ENCODE measurements at places on chromosomes 2 and 18.

DNA sequence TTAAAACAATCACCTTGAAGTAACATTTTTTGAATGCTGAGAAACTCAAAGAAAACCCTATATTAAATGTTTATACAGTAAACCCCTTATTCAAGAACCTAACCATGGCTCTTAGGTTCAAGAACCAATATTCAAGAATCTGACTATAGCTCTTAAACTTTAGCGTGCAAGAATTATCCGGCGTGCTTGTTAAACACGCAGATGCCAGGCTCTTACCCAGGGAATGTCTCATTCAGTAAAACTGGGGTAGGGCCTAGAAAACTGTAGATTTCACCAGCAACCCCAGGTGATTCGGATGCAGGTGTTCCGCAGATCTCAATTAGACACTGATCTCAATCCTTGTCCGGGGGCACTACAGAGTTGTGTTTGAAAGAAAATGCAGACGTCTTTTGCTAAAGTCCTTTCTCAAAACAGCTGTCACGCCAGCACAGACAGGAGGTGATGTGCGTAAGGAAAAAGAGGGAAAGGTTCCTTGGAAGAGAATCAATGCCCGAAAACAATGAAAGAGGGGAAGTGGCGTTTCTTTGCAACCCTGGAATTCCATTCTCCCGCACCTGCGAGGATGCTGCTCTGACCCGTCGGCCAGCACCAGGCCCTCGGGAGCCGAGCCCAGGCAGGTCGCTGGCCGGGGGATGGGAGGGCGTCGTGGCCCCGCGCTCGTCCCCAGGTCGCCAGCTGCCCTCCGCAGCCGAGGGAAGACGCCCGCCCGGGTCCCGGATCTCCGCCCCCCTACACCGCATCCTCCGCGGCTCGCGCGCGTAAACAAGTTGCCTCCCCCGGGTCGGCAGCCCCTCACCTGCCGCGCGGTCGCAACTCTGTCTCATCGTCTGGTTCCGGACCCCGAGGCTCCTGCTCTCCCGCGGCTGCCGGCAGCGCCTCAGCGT is 851 bp downstream of the EIF2AK3 start:
- DNase-seq: peak; percentile 54

GRCh38 chr2:167134381-167135072 is 246.2 kb downstream of the XIRP2 start:
- no peak for DNase-seq

DNA sequence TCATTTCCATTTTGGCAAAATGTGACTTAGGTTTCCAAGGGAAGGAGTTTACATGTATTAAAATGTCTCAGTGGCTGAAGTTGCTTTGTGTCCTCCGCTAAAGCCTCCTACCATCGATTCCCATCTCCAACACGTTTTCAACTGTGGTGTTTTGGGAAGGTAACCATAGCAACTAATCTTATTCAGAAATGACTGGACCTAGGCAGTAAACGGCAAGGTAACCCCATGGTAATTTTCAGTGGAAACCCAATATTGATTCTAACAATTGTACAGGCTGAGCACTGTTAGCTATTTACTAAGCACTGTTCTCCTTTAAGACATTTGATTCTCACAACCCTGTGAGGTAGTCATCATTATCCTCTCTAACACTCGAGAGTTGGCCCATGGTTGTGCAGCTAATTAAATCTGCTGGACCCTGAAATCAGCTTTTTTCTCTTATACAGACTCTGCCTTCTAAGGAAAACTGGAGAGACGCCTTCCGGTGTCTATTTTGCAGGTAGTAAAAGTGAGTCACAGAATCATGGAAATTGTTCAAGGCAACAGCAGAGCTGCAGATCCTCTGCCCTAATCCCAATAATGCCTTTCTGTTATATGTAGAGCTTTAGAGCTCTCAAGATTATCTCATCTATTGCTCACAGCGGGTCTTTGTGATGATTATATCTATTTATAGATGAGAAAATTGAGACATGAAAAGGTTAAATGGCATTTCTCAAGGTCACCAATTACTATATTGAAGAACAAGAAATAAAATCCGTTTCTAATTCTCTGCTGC is 36.2 kb downstream of the FASTKD2 start:
- DNase-seq: no peak

DNA sequence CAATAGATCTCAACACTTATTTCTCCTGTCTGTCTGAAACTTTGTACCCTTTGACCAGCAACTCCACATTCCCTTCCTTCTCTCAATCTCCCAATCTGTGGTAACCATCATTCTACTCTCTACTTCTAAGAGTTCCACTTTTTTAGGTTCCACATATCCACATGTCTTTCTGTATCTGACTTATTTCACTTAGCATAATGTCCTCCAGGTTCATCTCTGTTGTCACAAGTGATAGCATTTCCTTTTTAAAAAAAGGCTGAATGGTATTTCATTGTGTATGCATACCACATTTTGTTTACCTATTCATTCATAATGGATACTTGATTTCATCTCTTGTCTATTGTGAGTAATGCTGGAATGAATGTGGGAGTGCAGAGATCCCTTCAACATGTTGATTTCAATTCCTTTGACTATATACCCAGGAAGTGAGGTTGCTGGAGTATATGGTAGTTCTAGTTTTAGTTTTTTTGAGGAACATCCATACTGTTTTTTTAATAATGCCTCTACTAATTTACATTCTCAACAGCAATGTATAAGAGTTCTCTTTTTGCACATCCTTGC is 18.8 kb upstream of the MMADHC start:
- no peak for DNase-seq

DNA sequence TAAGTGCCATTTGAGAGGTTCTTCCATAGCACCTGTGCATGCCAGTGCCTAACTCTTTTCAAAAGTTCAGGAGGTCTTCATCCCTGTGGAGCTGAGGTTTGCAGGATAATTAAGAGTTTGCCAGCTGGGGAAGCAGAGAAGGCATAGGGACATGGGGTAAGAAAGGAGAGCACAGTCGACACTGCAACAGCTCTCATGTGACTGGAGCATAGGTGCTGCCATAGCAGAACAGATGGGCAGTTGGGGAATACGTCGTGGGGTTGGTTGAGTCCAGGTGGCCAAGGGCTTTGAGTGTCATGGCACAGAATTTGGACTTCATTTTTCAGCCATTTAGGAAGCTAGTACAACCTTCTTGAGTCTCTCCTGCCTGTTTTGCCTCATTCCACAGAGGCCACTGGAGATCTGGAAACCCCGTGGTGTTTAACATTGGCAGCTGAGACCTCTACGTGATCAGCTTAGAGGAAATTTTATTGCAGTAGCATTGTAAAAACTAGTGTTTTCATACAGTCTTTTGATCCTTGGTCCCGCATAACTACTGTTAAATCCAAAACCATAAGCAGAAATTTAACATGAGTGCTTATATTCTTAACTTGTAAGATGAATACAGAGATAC is 65.1 kb downstream of the CRIM1 start:
- DNase-seq: no peak

DNA sequence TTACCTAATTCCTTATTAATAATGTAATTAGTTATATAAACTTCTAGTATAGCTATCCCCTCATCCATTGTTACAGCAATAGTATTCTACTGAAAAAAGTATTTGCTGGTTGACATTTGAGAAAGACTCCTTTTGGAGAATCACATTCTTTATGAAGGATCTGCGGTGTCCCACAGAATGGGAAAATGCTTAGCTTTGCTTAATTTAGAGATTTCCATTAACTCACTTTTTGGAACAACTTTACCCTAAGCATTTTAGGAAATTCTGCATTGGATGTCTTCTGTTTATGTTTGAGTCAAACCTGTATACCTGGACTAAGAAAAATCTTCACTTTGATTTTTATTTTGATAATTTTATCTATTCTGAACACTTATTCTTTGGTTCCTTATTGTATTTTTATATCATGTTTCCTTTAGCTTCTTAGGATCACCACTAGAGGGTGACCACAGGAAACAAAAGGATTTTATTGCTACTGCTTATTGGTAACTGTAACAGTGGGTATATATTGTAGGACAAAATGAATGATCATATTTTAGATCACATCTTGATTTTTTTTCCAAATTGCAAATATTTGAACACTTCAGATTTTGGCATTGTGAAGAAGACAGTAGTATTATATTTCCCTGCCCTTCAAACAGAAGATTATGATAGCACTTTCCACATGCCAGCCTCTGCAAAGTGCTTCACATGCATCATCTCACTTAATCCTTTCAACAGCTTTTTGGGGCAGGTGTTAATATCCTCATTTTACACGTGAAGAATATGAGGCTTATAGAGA is 79.6 kb downstream of the MIB1 start:
- peak; percentile 36 for DNase-seq

DNA sequence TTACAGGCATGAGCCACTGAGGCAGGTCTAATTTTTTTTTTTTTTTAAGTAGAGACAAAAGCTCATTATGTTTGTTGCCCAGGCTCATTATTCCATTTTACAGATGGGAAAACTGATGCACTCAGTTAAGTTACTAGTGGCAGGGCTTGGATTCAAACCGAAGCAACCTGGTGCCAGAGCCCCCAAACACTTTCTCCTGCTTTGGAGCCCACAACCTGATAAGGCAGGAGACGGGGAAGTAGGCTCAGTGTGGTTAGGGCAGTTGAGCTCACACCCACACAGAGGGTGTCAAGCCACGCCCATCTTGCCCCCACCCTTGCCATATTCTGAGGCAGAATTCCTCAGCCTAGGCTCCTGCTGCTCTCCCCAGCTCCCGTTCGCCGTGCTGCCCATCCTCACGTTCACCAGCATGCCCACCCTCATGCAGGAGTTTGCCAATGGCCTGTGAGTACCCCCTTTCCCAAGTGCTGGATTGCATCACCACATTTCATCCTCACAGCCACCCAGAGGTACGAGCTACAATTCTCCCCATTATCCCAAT is 5.8 kb upstream of the CTDSP1 start:
- no peak for DNase-seq

DNA sequence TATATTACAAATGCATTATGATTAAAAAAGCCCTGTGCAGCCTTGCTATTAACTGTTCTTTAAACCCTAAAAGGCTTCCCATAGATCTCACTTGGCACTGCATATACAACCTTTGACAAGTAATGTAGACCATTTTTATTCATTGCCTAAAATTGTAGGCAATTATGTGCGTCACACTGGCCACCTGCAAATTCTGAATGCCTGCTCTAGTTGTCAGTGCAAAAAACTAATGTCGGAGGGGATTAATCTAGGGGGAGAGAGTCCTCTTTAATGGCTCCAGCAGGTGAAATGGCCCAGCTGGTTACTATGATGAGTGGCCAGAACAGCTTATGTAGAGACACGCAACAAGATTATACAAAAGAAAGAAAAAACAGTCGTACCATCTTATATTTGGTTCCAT is 123.2 kb downstream of the OLA1 start:
- DNase-seq: no peak

- no peak for DNase-seq
These were observed 33.1 kb upstream of the MBP start for GRCh38 chr18:77165503-77166188.

DNA sequence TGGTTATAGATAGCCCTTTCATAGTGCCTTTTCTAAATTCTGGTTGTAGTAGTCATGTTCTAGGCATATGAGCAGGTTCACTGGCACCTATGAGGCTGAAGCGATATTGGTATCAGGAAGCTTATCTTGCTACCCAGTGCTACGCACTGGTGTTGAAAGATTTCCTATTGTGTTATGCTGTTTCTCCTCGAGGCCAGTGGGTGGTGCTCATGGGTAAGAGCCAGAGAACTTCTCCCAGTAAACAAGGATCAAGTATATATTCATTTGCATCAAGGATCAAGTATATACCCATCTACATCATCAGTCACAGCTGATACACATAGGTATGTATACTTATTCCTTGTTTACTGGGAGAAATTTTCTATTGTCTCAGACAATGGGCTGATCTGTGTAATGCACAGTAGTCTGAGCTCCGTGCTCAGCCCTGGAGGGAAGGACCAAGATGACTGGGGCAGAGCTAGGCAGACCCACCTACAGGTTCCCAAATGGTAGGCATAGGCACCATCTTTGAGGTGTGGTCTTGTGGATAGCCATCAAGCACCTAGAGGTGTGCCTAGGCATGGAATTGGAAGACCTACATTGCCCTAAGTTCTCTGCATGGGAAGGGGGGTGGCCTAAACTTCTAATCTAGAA is 101.2 kb upstream of the GALNT13 start:
- peak; percentile 9 for DNase-seq

- DNase-seq: no peak
These were observed 122.2 kb downstream of the CAPN13 start for GRCh38 chr2:30684996-30685395.

DNA sequence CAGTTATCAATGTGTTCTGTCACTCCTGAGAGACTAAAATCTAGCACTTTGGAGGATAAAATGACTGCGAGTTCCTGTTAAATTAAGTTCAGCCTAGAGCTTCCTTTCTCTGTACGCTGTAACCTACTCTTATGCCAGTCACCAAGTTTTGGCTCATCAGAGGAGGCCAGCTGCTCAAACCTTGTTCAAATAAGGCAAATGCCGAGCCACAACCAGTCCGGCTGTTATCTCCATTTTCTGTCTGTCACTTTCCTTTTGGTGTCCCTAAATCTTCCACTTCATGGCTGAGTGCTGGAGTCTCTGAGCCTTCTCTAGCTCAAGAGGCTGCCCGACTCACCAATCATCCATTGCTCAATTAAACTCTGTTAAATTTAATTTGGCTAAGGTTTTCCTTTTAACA is 33.5 kb upstream of the PXDN start:
- DNase-seq: no peak

- no peak for DNase-seq
These were observed 97.1 kb downstream of the ACKR3 start for GRCh38 chr2:236666646-236667204.

All from NAMALWA (cell line).